Posterior vena cava (tissue), 2 donors: ENCODE measurements at places on chromosomes 3 and 15. TPM values are rescaled to one million over a fixed set of nuclear protein-coding genes. Genes with fewer than 3 reads are reported as not detected.

GRCh38 chr3:70358978-70359580, 46.6 kb upstream of the MDFIC2 start:
- DNase-seq: no peak

DNA sequence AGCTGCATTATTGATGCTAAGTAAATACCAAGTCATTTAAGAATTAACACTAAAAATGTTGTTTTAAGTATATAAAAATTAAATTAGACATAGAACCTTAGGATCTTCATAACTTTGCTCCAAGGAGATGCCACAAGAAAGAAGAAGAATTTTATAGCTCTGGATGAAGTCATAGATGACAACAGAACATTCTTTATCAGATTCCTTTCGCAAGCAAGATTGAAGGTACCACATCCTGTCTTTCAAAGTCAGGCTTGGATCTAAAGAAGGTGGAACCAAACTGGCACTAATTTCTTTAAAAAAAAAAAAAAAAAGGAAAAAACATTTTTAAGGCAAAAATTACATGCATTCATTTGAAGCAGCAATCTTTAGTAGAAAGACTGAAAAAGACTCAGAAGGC, 62.5 kb downstream of the POLQ start:
- DNase-seq: no peak

GRCh38 chr3:112605285-112605684, 35.7 kb downstream of the CCDC80 start:
- no peak for DNase-seq

GRCh38 chr3:133292296-133292695, 107.6 kb upstream of the BFSP2 start:
- DNase-seq: no peak

- DNase-seq: peak; percentile 84
Measured at GRCh38 chr15:90000186-90001001, 730 bp upstream of the ZNF710 start.

GRCh38 chr3:62529230-62529629, 155.9 kb upstream of the FEZF2 start:
- no peak for DNase-seq

GRCh38 chr3:129271674-129272073, 7.0 kb upstream of the HMCES start:
- DNase-seq: no peak

- no peak for DNase-seq
Measured at GRCh38 chr3:23402728-23403492, 199.8 kb downstream of the UBE2E2 start.

DNA sequence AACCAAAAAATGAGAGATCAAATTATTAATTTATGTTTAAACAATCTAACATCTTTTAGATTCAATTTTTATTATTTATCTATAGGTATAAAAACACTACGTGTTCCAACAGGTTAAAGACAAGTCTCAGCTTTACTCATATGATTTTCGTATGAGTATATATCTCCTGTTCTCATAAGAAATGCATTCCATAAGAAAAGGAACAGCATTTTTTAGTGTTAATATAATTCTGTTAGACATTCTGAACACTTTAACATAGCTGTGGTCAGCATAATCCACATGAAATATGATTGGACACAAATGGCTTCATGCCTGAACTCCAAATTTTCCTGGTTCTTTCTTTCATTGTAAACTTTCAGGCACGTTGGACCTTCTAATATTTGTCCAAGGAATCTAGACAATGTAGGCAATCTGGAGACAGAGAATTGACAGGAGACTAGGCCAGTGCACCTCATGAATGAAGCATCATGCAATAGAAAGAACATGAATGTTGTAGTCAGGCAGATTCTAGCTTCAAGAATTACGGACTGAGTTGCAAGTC, 1122.0 kb upstream of the ALCAM start:
- no peak for DNase-seq

- DNase-seq: peak; percentile 90
Measured at GRCh38 chr3:25663869-25664811, 567 bp downstream of the TOP2B start.

DNA sequence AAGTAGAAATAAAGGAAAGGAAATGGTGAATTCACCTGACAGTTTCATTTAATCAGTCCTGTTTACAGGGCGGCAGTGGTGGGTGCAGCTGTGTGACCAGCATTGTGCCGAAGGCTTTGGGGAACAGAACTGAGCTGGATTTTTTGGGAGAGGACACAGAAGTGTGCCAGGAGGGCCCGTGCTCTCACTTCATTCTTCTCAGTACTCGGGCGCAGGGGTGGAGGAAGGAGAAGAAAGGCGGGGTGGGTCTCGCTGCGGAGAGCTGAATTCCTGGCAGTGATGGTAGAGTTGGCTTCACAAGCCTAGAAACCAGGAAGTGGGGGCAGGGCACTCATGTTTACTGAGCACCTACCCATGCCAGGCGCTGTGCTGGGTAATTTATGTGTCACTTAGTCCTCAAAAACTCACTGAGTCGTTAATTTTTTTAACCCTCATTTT, 64.6 kb downstream of the CRTC3 start:
- DNase-seq: peak; percentile 92

GRCh38 chr3:30667280-30667651, 60.9 kb downstream of the TGFBR2 start:
- DNase-seq: no peak

- DNase-seq: no peak
Measured at GRCh38 chr15:50435772-50436171, 11.6 kb downstream of the USP8 start.

DNA sequence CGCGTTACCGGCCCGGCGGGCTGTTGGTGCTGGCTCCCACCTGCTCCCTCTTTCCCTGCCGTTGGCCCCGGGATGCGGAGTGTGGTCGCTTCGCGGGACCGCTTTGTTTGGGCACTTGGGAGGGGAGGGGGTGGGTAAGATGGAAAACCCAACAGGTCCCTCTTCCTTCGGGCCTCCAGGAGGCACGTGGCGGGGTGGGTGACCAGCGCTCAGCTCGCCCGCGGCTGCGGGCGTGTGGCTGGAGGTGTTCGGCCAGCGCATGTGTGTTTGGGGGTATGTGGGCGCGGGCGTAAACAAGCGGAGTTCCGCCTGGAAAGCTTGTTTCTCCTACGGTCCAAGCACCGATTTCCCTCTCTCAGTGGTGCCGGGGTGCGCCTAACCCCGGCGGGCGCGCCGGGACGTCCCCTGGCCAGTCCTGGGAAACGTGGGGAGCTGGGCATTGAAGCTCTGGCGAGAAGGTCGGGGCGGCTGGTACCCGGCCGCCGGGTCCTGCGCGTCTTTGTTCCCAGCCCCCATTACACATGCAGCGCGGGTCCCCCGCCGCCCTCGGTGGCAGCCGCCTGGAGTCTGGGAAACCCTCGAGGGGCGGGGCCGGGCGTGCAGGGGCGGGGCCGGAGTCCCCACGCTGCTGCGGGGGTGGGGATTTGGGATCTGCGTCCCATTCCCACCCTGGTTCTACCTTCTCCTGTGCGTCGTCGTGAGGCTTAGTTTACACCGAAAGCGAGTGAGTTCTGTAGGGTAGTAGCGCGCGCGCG, 1.4 kb downstream of the ACVR2B start:
- DNase-seq: no peak

DNA sequence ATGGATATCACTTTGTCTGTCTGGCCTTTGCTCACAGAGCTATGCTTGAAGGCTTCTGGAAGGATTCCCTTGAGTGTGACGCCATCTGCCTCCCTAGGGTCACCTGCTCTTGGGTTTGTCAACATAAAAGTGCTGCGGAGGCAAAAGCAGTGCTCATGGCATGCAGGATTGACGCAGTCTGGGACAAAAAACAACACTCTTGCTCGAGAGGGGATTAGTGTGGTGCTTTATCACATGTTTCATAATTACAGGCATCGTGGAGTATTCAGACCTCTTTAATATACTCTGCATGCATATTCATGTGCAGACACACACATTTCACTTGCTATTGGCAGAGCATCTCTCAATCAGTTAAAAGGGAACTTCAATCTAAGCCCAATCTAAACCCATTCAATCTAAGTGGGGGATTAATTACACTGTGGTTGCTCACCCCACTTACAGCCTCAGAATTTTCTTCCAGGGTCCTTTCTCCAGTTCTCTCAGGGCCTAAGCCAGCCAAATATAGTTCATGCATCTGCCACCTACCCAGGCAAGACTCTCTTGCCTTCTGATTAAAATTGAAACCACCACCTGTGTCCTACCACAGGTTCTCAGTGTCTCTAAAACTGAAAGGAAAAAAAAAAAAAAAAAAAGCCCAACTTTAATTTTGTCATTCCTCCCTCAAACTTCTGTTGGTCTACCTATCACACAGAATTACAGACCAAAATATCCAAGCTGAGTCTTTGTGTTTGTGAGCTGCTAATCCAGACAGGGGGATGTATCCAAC, 75.6 kb downstream of the BFSP2 start:
- no peak for DNase-seq

GRCh38 chr15:78056714-78057269, 20.7 kb downstream of the TBC1D2B start:
- no peak for DNase-seq

FGD5 gene
- total RNA-seq: 35.4 TPM

SLC15A2 gene
- total RNA-seq: 2.1 TPM

WDR93 gene
- not detected for total RNA-seq

MAPKBP1 gene
- total RNA-seq: 27.9 TPM

SERPINI2 gene
- total RNA-seq: 0.81 TPM

GOLGA6B gene
- total RNA-seq: not detected

CAV3 gene
- not detected for total RNA-seq

CD200 gene
- total RNA-seq: 7.7 TPM

HRG gene
- total RNA-seq: not detected

TRPM1 gene
- total RNA-seq: not detected
